ENCODE measurements at places on chromosomes 7 and 10.
A peak's percentile ranks its signal among the peaks of the same experiment; 100 is the strongest.

GRCh38 chr10:103734731-103735130 is 120.6 kb downstream of the SH3PXD2A start:
- DNase-seq = peak; percentile 47

DNA sequence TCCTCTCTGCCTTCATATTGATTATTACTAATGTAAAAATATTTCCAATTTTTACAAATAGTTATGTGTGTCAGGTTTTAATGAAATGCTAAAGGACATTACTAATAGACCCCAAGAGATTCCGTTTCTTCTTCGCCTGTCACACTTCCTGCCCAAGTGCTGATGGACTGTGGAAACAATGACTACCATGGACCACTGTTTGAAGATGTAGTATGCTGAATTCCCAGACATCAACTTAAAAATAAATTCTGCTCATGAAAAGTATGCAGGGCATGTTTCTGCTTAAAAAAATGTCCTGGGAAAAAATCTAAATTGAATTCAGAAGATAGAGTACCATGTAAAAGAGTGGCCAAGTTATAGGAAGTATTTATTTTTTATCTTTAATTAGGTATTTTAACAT is 52.1 kb downstream of the ST7 start:
- DNase-seq = no peak

- DNase-seq = no peak
These were observed 19.7 kb downstream of the ESYT2 start for GRCh38 chr7:158809596-158809995.

GRCh38 chr7:124338861-124339260 is 306.0 kb upstream of the TMEM229A start:
- no peak for DNase-seq

DNA sequence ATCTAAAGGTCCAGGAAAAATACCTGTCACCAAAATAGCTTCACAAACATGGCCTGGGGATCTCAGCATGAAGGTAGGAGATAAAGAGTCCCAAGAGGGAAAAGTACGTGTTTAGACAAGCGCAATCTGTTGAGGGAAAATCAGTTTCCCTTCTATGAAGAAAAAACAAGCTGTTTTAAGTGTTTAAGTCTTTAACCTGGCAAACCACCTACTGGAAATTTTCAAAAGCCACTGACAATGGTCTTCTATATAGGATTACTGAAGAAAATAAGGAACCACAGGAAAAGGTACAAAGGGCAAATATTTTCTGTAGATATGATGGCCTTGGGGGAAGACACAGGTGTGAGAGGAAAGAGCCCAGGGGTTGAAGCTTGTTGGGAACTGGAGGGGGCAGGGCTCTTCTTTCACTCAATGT is 21.2 kb downstream of the ALDH18A1 start:
- no peak for DNase-seq

DNA sequence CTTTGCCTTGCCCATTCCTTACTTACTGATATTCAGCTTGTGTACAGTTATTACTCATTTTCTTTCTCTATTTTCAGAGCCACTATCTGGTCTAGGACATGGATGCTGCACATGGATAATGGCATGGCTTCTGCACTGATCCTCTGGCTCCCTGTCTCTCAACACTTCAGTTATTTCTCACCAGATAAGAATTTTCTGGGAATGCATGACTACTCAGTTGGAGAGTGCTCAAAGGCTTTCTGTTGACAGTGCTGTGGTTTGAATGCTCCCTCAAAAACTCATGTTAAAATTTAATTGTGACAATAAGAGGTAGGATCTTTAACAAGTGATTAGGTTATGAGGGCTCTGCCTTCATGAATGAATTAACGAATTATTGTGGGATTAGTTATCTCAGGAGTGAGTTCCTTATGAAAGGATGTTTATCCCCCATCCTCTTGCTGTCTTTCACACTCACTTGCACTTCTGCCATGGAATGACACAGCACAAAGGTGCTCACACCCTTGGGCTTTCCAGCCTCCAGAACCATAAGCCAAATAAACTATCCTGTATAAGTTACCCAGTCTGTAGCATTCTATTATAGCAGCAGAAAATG is 16.1 kb upstream of the PIK3CG start:
- DNase-seq = peak; percentile 79

GRCh38 chr10:3173171-3173878 is 743 bp upstream of the PITRM1 start:
- DNase-seq = no peak

DNA sequence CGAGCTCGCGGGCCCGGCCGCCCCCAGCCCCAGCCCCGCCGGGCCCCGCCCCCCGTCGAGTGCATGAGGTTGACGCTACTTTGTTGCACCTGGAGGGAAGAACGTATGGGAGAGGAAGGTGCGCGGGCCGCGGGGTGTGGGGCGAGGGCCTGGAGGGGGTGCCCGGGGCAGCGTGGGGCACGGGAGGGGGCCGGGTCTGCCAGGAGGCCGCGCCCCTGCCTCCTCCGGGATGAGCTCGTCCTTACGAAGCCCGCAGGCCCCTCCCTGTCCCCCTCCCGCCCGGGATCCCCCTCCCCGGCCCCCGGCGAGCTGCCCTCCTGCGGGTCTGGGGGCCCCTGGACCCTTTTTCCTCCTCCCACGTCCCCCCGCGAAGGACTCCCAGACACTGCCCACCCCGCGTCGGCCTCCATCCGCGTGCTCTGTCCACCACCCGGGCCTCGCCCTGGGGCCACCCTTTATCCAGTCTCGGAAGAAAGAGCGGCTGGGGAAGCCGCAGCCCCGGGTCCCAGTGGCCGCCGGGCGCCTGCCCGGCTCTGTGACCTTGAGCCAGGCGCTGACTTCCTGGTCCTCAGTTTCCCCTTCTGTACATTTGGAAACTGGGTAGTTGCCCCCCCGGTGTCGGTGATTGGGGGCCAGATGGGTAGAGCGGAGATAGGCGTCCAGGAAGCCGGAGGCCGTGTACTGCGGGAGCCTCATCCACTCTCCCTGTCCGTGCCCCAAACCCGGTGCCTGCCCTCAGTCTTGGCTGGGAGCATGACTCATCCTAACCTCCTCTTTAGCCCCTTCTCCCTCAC is 521 bp downstream of the LIMK1 start:
- peak; percentile 73 for DNase-seq

GRCh38 chr7:23713285-23714149 is 3.5 kb downstream of the STK31 start:
- peak; percentile 49 for DNase-seq

GRCh38 chr10:113620511-113620910 is 43.3 kb downstream of the NRAP start:
- DNase-seq = no peak

DNA sequence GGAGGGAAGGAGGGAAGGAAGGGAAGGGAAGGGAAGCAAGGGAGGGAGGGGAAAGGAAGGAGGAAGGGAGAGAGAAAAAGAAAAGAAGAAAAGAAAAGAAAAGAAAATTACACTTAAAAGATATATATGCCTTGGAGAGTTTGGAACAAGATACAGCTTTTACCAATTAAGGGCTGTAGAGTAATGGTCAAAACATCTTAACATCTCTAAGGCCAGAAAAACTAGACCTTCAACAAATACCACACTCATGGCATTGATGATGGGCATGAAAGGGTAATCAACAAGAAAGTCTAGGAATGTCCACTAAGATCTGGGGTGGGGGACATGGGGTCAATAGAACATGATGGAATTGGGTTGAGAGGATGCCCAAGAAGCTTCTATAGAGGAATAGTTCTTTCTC is 74.5 kb downstream of the CREB3L2 start:
- no peak for DNase-seq

DNA sequence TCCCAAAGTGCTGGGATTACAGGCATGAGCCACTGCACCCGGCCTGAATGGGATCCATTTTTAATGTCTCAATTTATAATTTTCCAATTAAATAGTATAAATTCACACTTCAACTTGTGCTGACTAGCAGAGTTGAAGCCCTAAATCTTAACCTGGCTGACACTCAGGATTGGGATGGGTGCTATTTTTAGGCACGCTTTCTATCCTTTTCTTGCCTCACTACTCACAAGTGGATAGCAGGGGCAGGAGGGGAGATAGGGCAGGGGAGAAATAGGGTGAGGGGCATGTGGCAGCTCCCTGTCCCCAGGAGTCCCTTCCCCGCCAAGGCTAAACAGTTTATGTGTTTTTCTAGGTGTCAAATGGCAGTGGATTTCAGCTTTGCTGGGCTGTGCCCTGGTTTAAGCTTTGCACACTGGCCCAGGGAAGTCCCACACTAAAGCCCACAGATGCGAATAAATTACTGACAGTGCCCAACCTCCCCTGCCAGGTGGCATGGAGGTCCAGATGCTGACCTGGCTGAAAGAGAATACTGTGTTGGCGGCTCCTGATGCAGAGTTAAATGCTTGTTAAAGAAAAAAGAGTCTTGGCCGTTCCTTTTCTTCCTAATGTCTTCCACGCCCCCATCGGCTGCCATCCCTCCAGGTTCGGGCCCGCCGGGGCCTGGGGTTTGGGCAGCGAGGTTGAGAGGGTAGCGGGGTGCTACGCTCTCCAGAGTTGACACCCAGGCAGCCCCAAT is 36.2 kb upstream of the EFCAB10 start:
- no peak for DNase-seq

DNA sequence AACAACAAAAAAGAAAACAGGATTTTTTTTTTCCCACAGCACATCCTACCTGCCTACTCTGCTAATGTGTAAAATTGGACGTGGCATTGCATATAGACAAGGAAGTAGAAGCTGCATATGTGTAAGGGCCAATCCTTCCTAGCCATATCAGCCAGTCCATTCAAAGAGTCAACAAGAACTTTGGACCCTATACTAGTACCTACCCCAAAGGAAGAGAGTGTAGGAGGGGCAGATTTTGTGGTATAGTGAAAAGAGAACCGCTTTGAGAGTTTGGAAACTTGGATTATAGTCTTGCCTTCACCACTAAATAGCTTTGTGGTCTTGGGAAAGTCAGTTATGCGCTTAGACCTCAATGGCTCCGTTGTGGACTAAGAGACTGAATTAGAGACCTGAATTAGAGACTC is 12.1 kb upstream of the MCU start:
- no peak for DNase-seq

DNA sequence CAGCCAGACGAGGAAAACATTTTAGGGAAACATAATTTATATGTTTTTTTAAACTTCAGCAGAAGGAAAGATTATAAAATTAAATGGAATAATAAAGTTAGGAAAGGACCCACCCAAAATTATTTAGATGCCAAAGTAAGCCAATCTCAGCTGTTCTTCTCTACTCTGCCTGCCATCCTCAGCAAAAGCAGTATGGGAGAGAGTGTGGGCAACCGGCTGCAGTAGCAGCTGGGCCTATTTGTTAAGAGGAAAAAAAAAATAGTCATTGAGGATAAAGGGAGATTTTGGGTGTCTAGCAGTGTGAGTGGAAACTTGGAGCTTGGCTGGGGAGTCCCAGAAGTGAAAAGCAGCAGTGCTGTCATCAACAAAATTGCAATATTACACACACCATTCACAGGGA is 15.4 kb downstream of the SEMA3E start:
- no peak for DNase-seq

DNA sequence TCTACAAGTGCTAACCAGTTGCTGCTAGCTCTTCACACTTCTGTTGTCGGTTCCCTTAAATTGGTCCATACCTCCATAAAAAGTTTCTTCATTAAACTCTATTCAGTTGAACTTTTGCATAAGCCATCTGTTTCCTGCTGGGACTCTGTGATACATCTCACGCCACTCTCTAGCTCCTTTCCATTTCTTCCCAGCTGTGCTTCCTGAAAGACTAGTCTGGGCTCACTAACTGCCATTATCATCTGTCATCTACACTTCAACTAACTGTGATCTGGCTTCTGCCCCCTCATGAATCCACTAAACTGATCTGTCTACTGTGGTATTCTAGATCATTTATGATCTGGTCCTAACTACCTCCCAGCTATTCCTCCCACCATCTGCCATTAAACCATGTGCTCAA is 78.3 kb downstream of the ELAPOR2 start:
- no peak for DNase-seq

GRCh38 chr7:39540320-39540719 is 25.9 kb upstream of the YAE1 start:
- no peak for DNase-seq

- DNase-seq = no peak
These were observed 8.6 kb downstream of the VWC2 start for GRCh38 chr7:49781996-49782395.

DNA sequence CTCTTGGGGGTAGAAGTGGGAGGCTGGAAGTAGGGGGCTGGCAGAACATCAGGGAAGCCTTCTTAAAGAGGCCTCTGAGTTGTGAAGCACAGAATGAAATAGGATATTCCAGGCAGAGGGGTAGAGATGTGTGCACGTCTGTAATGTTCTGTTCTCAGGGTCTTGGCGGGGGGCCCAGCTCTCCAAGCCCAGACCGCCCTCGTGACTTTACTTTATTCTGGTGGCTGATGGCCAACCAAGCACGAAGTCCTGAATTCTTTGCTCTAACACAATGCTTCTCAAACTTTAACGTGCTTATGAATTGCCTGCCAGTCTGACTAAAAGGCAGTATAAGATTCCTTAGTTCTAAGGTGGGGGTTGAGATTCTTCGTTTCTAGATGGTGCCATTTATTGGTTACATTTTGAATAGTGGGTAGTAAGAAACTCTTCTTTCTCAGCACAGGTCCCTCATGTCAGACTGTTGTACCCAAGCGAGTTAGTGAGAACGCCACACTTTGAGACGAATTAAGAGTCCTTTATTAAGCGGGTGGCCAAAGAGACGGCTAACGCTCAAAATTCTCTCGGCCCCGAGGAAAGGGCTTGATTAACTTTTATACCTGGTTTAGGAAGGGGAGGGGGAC is 8.2 kb downstream of the PRXL2A start:
- DNase-seq = no peak

DNA sequence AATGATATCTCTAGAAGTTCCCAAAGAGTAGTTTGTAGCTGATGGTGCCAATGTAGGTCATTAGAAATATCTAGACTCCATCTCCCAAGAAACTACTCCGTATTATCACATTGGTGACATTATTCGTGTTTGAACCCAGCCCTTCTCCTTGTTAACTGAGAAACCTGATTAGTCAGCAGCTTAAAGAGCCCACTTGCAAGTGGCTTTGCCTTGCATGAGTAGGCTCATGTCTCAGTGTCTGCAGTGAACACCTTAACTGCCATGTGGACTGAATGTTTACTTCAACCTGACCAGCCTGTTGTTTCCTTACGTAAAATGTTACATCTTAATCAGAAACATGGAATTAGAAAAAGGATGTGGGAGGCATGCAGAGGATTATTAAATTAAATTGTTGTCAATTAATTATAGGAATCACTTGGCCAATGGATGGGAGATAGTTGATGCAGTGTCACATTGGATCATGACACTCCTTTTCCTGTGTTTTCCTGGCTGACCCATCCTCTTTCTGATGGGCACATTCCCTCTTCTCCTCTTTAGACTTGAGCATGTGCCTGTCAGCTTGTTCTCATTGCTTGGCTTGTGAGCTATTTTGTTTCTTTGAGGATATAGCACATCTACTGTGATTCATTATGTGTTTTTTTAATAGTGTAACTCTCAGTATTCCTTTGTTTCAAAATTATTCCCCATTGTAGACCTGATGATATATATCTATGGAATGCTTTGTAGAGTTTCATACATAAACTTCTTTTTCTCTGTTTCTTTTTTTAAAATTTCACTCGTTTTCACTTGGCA is 18.0 kb downstream of the STARD3NL start:
- peak; percentile 29 for DNase-seq

- DNase-seq = no peak
These were observed 33.1 kb upstream of the A1CF start for GRCh38 chr10:50918529-50918928.

- peak; percentile 35 for DNase-seq
These were observed 248.2 kb upstream of the KLF14 start for GRCh38 chr7:130982160-130982638.

- DNase-seq = peak; percentile 13
These were observed 161.2 kb upstream of the FAM3C start for GRCh38 chr7:121557034-121557892.

All from AG20443 (cell line).